ENCODE measurements at places on chromosomes 1 and 21.

DNA sequence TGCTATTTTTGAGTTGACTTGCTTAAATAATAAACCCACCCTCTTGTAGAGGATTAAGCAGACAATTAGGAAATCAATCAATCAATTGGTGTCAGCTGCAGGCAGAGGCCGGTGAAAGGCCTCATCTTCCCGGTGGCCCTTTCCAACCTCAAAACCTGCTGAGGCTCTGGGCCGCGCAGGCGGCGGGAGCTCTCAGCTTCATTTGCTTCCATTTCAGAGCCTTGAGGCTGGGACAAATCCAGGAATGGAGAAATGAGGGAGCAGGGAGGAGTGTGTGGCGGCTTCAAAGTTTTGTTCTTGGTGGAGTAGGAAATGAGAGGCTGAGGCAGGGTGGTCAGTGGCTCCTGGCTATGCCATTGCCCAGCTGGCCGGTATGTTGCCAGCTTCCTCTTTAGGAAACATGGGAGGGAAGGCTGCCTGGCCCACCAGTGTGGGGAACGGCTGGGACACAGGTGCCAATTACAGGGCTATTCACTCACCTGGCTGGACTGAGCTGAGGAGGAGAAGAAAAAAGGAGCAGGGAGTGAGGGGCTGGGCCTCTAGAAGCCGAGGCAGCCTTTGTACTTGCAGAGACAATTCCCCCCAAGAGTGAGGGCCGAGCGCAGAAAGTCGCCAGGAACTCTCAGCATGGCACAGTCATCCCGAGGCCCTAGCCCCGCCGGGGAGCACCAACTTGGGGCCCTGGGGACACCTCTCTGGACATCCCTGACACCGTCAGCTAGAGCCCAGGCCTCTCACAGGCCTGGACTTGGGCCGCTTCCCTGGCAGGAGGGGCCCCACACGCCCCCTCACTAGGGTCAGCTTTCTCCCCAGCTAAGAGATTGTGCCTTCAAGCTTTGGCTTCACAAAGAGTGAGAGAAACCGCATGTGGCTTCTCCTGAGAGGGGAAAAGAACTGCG is 4.4 kb downstream of the POU3F1 start:
- no peak for DNase-seq

- DNase-seq = no peak
These were observed 84.6 kb upstream of the SSX2IP start for GRCh38 chr1:84774669-84775534.

- no peak for DNase-seq
These were observed 33.4 kb downstream of the SH3BP5L start for GRCh38 chr1:248792342-248792741.

GRCh38 chr1:198467342-198467741 is 73.1 kb downstream of the ATP6V1G3 start:
- no peak for DNase-seq

GRCh38 chr1:58780411-58780810 is 3.4 kb downstream of the JUN start:
- DNase-seq = no peak

Measured in NCI-H1092 (cell line).